ENCODE measurements at places on chromosomes 13 and 19.
A peak's percentile ranks its signal among the peaks of the same experiment; 100 is the strongest.

GRCh38 chr19:30886222-30886621 is 463.0 kb downstream of the TSHZ3 start:
- DNase-seq: no peak

DNA sequence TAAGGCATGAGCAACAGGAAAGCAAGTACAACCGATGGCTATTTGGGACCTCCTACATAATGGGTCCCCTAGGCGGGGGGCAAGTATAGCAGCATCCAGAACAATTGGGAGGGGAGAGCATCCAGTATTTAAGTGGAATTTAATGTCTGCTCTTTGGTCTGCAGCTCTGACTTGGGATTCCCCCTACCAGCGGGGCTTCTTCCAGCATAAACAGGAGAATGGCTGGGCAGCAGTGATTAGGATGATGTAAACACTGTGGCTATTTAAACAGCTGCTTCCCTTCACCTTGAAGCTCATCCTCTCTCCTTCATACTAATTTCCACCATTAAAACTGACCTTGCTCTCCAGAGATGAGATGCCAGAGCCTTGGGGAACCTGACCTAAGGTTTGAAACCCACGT is 73.9 kb upstream of the OXGR1 start:
- peak; percentile 92 for DNase-seq

DNA sequence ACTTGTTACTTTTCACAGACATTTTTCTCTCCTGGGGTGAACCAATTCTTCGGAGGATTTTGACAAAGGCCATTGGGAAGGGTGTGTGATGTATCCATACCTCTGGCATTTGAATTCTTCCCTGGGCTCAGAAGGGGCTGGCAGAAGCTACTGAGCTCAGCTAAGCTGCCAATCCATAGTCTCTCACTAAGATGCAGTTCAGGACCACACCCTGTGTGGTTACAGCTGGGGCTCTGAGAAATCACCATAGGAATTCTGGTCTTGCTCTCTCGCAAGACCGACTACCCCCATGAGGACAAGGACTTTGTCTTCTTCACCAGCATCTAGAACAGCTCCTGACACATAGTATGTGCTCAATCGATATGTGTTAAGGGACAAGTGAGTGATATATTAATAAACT is 6.0 kb downstream of the C13orf42 start:
- DNase-seq: no peak

GRCh38 chr13:106675311-106675710 is 107.4 kb upstream of the ARGLU1 start:
- no peak for DNase-seq
